Epithelial cell of proximal tubule (primary cell): ENCODE measurements at places on chromosomes 6 and 20. TPM values are rescaled to one million over a fixed set of nuclear protein-coding genes. Genes with fewer than 3 reads are reported as not detected.

Gene GSTA4
- total RNA-seq: 10.5 and 12.1 TPM in 2 replicates

Gene MOCS1
- total RNA-seq: 6.5 and 10.1 TPM in 2 replicates

DNA sequence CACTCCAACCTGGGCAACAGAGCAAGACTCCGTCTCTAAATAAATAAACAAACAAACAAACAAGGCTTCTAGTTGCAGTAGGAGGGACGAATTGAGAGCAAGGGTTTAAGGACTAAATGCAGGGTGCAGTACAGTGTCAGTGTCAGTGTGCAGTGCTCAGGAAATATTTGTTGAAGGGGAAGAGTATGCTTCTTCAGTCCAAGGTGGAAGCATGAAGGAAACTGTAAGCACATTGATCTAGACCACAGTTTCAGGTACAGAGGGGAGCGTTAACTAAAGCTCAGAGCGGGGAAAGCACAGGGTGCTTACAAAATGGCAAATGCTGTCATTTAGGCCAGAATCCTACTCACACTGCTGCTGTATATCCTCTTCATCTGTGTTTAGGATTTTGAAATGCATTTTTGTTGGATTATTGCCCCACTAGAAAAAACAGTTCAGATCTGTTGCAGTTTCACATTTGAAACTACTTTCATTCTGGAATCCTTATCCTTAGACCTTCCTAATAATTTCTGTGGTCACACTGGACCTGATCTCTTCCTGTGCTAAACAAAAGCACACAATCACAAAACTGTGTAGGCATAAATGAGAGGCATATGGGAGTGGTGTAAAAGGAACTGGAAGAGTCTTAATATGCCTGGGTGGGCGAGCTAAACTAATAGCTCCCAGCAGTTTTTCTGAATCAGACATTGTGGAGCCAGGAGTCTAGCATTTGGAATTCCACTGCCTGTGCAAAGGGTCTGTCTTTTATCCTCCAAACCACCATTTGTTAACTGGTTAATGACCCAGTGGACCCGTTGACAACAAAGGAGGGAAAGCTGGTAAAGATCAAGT is 41.4 kb downstream of the CBFA2T2 start:
- DNase-seq: no peak

DNA sequence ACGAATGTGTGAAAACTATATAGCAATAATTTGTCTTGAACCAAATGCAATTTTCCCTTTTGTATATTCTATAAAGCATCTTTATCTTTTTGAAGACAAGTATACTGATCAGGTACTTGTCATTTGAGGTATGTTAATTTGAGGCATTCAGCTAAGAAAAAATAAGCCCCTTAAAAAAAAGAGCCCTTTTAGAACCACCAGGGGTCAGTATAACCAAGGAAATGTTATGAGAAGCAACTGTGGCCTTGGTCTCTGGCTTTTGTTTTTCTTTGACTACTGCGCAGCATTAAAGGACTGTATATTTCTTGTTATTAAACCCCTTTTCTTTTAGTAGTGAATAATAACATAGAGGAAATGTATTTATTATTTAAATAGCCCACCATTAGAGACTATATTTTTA is 43.1 kb downstream of the CD109 start:
- DNase-seq: peak; percentile 37

- DNase-seq: no peak
Measured at GRCh38 chr20:1858871-1859270, 36.3 kb upstream of the SIRPA start.

GRCh38 chr20:25525867-25526266 is 59.5 kb downstream of the NINL start:
- DNase-seq: peak; percentile 97

- no peak for DNase-seq
Measured at GRCh38 chr20:26209171-26209941, 512.7 kb upstream of the ZNF337 start.

DNA sequence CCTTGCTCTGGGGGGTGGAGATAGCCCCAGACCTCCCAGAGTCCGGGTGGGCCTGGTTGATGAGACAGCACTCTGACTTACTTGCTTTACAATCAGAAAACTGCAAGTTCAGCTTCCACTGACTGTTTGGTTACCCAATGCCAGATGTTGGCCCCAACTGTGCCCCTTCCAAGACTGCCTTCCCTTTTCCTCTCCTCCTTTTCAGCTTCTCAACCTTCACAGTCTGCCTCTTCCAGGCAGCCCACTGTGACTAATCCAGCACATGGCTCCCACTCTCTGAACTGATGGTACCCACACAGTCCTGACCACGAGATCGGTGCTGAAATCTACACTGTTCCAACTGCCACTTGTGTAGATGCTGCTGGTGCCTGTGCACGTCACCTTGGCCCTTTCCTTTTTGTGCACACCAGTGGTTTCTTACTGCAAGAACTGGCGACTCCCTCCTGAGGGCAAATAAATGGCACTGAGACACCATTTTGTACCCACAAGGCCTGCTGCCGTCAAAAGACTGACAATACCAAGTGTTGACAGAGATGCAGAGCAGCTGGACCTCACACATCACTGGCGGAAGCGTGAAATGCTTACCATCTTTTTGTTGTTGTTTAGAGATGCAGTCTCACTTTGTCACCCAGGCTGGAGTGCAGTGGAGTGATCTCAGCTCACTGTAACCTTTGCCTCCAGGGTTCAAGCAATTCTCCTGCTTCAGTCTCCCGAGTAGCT is 1.8 kb upstream of the ARFGAP1 start:
- no peak for DNase-seq
